ENCODE measurements at places on chromosomes 3 and 15.
A peak's percentile ranks its signal among the peaks of the same experiment; 100 is the strongest.

- DNase-seq, result peak; percentile 93
Measured at GRCh38 chr3:185936814-185937688, 763 bp downstream of the TRA2B start.

DNA sequence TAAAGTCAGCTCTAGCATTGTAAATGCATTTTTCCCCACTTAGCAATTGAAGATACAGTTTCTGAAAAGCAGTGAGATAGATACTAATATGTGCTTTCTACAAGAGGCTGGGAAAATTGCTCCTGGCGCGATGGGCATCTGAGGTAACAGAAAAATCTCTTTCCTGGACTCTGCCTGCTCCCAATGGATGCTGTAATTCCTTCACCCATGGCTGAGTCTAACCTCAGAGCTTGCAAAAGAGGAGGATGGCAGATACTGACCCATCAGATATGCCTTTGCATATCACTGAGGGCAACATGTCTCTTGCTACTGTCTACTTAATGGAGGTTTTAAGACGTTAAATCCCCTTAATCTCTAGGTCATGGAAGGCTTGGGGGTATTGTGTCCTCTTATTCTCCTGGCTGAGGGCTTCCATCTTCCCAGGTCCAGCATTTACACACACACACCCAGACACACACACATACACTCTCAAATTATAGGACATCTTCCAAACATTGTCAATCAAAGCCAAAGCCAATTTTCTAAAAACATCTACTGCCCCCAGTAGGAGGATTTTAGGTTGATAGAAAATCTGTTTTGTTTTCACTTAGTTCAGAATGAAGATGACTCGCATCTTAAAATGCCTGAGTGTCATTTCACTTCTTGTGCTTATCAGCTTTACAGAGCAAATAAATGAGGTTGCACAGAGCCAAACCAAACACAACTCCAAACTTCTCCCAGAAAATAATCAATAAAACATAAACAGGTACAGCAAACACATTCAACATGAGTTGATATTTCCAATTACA is 2.4 kb downstream of the TRPM1 start:
- no peak for DNase-seq

- no peak for DNase-seq
Measured at GRCh38 chr3:33061782-33062181, 35.2 kb downstream of the GLB1 start.

DNA sequence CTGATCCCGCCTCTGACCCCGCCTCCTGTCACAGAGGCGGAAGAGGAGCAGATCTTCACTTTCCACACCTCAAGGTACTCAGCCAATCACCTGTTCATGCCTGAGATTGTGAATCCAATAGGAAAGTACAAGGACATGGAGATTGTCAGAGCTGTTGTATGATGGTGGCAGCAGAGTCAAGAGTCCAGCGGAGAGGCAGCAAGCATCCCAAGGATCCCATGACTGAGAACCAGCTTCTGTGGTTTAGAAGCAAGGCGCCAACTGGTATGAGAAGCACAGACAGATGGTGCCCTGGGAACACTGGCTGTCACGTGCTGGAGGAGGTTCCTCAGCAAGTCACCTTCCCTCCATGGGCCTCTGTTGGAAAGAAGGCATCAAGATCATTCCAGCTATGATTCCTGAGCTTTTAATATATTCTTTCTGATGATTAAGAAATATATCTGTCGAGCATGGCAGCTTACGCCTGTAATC is 93.9 kb downstream of the CPN2 start:
- DNase-seq, result no peak

DNA sequence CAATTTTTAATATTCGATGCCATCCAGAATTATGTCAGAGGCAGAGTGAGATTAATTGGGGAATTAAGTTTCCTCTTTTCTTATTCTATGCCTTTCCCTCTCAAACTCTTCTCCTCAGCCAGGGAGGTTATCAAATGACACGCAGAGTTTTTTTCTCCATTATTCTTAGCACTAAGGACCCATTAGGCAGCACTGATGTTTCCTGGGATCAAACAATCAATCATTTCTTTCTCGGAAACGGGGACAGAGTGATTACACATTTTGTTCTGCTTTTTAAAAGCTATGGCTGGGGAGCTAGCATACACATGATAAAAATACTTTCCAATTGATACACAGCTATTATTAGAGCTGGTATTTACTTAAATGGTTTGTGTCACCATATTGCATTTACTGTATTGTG is 35.3 kb upstream of the PSMD6 start:
- DNase-seq, result peak; percentile 16

DNA sequence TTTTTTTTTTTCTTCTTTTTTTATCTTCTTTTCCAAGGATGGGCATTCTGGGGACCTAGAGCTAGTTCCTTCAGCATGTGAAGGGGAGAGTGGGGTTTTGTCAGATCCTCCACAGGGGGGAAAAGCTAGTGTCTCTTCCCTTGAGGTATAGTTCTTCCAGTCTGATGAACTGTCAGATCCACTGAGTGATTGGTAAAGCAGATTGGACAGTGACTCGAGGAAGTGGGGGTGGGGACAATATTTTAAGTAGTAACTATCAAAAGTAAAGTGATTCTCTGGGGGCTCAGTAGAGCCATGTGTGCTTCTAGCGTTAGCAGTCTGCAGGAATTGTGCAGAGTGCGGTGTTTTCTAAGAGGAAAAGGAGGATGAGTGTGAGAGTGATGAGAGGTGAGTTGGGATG is 62.0 kb upstream of the TRIM71 start:
- DNase-seq, result no peak

DNA sequence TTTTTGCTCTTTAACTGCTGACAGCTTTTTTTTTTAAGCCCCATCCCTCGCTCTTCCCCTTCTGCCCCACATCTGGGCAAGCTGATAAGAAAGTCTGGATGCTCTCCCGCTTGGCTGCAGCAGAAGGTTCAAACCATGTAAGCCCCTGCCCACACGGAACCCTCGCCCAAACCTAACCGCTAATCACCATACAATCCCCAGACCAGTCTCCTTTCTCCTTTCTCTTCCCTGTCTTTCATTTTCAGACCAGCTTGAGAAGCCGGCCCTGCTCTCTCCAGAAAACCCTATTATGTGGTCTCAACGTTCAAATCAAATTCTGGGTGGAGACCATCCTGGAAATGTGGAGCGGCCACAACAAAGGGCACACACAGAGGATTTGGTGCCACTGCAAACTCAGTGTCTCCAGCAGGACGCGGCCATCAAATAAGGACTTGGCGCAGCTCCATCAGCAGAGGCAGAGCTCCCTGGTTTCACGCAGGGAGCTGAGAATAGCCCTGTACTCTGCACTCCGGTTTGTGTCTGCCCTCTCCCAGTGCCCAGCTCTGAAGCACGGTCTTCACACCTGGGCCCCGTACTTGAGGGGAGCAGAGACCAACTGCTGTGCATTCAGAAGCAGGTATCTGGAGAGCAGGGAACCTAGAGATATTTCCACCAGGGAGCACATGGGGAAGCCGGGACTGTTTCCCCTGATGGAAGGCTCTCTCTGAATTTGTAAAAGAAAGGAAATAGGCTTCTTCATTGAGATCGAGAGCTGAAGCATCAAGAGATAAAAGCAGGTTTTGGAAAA is 92.6 kb downstream of the XXYLT1 start:
- peak; percentile 79 for DNase-seq

DNA sequence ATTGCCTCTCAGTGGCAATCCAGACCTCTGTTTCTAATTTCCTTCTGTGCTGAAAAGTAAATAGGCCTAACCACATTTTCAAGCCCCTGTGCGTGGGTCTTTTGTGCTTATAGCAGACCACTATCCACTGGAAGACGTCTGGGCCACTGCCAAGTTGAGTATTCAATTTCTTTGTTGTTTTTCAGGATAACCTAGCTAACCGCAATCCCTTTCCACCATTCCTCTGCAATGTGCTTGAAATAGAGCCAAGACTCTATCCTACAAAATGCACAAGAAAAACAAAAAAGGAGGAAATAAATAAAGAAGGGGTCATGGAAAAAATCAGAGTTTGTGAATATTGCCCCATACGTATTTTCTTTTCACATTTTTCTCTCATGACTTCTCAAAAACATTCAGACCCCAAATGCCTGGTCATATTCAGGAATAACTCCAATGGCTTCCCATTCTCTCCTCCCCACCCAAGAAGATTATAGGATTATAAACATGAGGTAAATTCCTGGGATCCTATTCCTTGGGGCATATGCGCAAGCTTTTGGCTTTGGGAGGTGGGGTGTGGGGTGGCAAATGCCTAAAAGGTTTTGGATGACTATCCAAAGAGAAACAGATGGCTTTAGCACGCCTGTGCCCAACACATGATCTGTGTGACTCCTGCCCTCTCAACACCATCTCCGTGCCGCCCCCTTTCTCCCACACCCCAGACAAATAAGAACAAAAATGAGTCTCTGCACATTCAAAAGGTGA is 217.9 kb upstream of the THBS1 start:
- peak; percentile 81 for DNase-seq

DNA sequence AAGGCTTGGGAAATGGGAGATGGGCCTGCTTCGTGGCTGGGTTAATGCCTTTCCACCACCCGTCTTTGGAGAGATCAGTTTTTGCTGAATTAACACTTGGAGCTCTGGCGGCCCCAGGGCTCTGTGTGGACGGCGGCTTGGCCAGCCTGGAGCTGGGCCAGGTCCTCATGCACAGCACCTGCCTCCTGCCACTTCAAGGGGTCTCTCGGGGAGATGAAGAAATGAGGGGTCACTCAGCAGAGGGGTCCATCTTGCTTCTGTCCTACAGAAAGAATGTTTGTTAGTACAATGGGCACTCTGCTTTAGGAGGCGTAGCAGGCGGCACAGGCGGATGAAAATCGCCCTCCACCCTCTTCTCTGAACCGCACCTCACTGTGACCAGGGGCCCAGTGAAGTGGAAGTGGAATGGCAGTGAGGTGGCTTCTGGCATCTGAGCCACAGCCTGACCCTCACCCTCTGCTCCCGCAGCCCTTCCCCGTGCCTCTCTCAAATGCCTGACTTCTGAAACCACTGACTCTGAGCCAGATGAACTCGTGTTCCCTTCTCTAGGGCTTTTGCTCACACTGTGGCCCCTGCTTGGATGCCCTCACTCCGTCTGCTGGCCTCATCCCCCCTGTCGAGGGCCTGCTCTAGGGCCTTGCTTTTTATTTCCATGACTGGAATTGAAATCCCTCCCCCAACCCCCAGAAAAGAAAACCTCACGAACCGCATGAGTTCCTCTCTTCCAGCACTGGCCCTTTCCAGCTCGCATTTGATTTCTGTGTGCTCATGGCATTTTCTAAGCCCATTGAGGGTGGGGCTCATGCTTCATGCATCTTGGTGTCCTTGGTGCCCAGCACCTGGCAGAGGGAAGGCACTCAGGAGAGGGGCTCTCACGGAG is 42.2 kb downstream of the CHDH start:
- no peak for DNase-seq

- no peak for DNase-seq
Measured at GRCh38 chr3:189334064-189334920, 162.5 kb downstream of the TPRG1 start.

GRCh38 chr3:178808748-178809147 is 262.9 kb downstream of the ZMAT3 start:
- DNase-seq, result peak; percentile 32

- no peak for DNase-seq
Measured at GRCh38 chr3:185084901-185085300, 68.0 kb downstream of the C3orf70 start.

DNA sequence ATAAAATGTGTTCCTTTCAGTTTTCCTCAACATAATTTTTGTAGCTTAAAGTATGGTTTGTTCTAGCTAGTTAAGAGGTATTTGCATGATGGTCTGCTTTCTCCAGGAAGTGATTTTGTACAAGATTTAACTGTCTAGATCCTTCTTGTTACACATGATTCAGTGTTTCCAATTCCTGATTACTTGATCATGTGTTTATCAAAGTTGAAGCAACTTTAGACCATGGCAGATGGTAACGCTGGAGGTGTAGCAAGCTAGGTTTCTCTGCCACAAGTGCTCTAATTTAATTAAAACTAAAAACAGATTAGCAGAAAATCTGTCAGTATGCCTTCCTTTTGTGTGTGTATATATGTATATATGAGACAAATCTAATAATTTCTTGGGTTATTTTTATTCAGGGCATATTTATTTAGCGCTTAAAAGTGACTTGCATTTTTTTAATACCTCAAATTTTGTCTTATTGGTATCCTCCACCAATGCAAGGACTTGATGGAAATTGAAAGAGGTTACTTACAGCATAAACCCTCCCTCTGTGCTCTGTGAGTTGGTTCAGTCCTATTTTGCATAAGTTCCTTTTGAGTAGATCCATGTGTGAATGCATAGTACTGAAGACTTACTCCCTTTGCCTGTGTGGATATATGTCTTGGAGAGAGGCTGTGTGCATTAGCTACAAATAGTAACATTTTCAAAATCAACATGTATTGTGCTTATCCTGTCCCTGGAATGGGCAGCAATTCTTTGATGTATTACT is 157.3 kb upstream of the CGNL1 start:
- DNase-seq, result peak; percentile 99

- DNase-seq, result no peak
Measured at GRCh38 chr3:61665121-61665520, 103.8 kb downstream of the PTPRG start.

DNA sequence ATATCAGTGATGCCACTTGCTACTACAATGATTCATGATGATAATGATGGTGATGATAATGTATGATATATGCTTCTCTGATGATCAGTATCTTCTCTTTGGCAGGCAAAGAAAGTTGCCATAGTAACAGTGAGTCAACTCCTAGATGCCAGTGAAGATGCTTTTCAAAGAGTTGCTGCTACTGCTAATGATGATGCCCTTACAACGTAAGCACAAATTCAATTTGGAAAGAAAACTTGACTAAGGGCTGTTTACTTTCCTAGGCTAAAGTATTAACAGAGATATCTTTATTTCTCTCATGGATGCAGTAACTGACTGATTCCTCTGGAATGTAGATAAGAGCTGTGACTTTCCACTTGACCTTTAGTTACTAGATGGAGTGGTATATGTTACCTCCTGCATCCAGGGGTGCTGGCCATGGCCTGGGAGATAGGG is 27.8 kb downstream of the ADGRG7 start:
- DNase-seq, result no peak

DNA sequence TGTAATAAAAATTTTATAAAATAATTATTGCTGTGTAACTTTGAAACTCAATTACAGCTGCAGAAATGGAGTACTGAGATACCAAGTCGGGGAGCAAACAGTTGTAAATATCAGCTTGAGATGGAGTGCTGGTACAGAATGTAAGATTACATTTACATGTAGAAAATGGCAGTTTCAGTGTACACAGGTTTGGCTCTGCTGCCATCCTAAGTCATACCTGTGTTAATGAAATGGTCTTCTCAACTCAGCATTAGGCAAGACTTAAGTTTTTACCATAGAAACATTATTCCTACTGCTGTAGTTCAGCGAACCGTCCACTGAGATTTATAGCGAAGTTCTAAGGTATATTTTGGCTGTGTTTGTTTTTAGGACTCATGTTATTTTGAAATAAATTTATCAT is 110.1 kb upstream of the TBL1XR1 start:
- DNase-seq, result no peak

Measured in NCI-H1105 treated with DMSO at 0.1 percent for 48 hours (cell line).